Stimulated activated CD8-positive, alpha-beta memory T cell treated with anti-CD3 and anti-CD28 coated beads, Interleukin-4, amount 100 ng/mL, for 24 hours (primary cell): ENCODE measurements at places on chromosomes 13 and 19.

GRCh38 chr13:40445557-40445990 is 220.9 kb downstream of the FOXO1 start:
- peak; percentile 7 for DNase-seq

DNA sequence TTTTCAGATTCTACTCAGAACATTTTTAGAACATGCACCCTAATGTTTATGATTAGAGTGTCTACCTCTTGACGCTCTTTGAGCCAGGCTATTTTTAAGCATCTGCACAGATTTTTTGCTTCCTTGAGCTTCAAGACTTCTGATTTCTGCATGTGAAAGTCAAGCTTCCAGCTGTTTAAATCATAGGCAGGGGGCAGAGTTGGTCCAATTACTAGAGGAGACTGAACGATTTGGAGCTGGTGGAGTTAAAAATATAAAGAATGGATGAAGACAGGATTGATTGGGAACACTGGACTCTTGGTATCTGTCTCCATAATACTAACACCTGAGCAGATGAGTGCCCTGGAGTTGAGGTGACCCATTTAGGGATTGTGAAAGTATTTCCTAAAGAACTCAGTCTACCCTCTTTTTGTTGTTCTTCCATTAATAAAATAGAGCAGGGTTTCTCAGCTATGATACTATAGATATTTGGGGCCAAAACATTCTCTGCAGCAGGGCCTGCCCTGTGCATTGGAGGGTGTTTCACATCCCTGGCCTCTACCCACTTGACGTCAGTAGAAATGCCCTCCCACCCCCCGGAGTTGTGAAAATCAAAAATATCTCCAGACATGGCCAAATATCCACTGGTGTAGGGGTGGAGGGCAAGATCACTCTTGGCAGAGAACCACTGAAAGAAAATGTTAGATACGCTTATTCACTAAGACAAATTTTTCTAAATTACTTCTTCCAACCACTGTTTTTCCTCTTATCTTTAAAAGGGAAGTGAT is 160.1 kb downstream of the COG6 start:
- no peak for DNase-seq

GRCh38 chr13:84352946-84353345 is 470.7 kb upstream of the SLITRK1 start:
- DNase-seq: no peak

- no peak for DNase-seq
Observed at GRCh38 chr19:6543866-6544347, 13.1 kb downstream of the TNFSF9 start.

GRCh38 chr19:2495651-2496316 is 19.9 kb downstream of the GADD45B start:
- no peak for DNase-seq

- DNase-seq: no peak
Observed at GRCh38 chr13:31468114-31468902, 268.5 kb downstream of the B3GLCT start.

DNA sequence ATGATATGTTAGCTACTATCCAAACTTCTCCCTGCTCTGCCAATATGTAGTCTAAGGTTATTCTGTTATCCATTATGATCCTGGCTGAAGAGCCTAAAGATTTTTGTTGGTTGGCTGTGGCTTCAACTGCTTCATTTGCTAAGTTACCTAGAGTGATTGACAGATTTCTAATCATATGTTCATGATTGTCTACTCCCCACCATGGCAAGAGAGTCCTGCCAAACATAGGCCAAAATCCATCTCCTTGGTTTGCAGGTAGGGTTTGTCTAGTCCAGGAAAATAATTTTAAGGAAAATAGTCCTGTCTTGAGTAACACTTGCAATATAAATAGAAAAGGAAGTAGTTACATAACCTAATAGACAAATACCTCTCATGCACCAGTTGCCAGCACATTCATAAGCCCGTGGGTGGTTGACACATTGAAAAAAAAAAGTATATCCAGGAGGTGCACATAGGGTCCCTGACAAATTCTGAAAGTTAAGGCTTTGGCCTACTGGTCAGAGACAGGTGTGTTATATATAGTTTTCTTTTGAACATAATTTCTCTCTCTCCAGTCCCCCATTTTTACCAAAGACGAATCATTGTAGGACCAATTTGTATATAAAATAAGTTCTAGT is 5.4 kb upstream of the CBY2 start:
- no peak for DNase-seq

- DNase-seq: peak; percentile 57
Observed at GRCh38 chr19:7705387-7706187, 3.7 kb upstream of the FCER2 start.

DNA sequence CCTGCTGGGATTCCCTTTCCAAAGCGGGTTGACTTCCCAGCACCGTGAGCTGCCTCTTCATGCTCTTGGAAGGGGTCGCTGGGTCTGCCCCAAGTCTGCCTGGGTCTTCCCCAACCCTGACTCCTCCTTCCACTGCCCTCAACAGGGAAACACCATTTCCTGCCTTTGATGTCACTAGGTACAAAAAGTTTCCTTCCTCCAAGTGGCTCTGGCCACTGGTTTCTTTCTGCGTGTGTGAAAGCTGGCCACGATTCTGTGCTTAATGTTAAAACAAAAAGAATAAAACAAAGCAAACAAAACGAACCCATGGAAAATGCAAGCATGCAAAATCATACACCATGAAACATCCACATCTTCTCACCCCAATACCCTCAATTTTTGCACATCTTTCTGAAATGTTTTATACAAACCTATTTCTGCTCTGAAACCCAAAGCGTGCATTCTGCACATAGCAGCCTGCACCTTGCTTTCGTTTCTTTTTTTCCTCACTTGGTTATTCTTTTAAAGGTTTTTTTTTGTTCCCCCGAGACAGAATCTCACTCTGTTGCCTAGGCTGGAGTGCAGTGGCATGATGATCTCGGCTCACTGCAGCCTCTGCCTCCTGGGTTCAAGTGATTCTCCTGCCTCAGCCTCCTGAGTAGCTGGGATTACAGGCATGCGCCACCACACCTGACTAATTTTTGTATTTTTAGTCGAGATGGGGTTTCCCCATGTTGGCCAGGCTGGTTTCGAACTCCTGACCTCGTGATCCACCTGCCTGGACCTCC is 12.5 kb upstream of the TNFSF9 start:
- no peak for DNase-seq

DNA sequence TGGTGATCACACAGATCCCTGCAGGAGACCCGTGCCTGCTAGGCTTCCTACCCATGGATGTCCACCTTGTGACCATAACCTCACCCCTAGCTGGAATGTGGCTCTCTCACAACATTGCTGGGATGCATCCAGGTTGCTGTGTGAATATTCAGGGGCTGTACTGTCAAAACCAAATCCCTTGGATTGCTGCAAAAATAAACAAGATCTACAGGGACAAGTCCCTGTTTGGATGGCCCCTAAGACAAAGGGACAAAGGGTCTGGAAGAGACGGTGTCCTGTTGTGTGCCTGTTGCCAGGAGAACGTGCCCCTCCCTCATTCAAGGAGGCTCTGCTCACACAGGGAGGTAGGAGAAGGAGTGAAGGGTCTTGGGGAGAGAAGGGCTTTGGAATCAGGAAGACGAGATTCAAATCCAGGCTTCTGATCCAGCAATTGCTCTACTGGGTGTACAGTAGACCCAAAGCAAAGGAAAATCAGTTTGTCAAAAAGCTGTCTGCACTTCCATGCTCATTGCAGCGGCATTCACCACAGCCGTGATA is 89.2 kb upstream of the WASF3 start:
- no peak for DNase-seq

DNA sequence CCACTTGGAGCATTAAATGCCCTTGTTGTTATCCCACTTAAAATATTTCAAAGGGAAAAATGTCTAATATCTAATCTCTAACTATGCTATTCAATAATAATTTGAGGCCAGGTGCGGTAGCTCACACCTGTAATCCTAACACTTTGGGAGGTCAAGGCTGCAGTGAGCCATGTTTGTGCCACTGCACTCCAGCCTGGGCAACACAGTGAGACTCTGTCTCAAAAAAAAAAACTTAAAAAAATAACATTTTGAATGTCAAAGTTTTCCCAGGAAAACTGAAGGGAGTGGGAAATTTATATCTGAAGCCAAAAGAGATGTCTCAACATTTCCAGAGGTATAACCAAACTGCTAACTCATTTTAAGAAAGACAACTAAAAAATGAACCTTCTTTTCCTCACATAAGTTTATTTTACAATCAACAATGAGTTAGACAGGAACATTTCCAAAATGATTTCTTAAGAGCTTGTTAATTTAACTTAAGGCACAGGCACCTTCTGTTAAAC is 47.9 kb downstream of the CAB39L start:
- no peak for DNase-seq

- DNase-seq: no peak
Observed at GRCh38 chr19:15283141-15283883, 49.0 kb downstream of the BRD4 start.

GRCh38 chr13:100175803-100176182 is 86.9 kb downstream of the PCCA start:
- DNase-seq: no peak

DNA sequence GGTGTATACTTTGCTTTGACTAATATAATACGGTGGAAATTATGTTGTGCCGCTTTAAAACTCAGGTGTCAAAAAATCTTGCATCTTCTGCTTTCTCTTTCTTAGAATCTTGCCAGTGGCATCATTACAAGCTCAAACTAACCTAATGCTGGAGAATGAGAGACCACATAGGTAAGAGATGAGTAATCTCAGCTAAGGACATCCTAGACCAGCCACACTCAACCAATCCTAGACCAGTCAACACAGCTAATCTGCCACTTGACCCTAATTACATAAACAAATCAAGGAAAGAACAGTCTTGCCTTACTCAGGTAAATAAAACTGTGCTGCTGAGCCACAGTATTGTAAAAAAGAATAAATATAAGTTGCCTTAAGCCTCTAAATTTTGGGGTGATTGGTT is 1323.9 kb upstream of the SPRY2 start:
- no peak for DNase-seq

DNA sequence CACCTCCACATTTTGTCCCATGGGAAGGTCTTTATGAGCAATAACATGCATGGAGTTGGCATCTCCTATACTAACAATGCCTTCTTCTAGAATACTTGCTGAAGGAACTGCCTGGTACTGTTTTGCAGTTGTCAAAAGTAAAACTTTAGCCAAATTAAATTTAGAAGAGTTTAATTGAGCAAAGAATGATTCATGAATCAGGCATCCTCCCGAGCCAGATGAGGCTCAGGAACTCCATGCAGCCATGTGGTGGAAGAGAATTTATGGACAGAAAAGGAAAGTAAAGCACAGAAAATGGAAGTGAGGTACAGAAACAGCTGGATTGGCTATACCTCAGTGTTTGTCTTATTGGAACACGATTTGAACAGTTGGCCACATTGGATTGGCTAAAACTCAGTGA is 1081.9 kb downstream of the SLITRK1 start:
- DNase-seq: no peak

- DNase-seq: no peak
Observed at GRCh38 chr13:23848019-23848418, 41.2 kb downstream of the MIPEP start.

- no peak for DNase-seq
Observed at GRCh38 chr19:49851456-49852259, 699 bp downstream of the PTOV1 start.
